ENCODE measurements at places on chromosomes 13 and 19. TPM values are rescaled to one million over a fixed set of nuclear protein-coding genes. Genes with fewer than 3 reads are reported as not detected.

The CCDC8 gene
- total RNA-seq, result 17.5 TPM

The ZNF808 gene
- 16.1 TPM for total RNA-seq

The SBSN gene
- 0.77 TPM for total RNA-seq

The ZNF99 gene
- under 0.01 TPM for total RNA-seq

The ELAVL3 gene
- total RNA-seq, result not detected

The ZNF135 gene
- 0.83 TPM for total RNA-seq

The SPINT2 gene
- total RNA-seq, result 0.46 TPM

The KIRREL2 gene
- not detected for total RNA-seq

The EBI3 gene
- 0.11 TPM for total RNA-seq

The ZNF793 gene
- 1.6 TPM for total RNA-seq

The SULT2A1 gene
- total RNA-seq, result not detected

The FFAR3 gene
- total RNA-seq, result not detected

DNA sequence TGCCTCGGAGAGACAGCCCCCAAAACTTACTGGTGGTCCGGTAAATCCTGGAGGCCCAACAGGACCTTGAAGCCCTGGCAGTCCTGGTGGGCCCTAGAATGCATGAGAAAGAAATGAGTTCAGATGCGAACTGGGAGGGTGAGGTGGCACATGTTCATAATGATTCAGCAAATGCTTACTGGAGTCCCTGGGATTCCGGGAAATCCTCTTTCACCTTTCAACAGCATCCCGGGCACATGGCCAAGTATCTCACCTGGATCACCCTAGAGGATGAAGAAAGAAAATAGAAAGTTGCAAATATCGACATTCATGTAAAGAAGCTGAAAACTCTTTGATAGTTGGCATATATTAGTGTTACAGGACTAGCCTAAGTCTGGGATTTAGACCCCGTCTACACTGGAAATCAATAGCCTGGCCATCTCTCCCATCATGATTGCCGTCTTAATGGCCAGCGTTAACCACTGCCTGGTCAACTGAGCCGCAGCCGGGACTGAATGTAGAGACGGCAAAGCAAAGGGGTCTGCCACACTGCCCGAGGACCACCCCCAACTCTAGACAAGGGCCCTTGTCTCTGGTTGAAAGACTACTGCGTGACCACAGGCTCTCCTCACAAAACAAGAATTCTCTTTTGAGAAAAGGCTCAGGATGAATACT is 96.9 kb downstream of the COL4A1 start:
- no peak for DNase-seq

DNA sequence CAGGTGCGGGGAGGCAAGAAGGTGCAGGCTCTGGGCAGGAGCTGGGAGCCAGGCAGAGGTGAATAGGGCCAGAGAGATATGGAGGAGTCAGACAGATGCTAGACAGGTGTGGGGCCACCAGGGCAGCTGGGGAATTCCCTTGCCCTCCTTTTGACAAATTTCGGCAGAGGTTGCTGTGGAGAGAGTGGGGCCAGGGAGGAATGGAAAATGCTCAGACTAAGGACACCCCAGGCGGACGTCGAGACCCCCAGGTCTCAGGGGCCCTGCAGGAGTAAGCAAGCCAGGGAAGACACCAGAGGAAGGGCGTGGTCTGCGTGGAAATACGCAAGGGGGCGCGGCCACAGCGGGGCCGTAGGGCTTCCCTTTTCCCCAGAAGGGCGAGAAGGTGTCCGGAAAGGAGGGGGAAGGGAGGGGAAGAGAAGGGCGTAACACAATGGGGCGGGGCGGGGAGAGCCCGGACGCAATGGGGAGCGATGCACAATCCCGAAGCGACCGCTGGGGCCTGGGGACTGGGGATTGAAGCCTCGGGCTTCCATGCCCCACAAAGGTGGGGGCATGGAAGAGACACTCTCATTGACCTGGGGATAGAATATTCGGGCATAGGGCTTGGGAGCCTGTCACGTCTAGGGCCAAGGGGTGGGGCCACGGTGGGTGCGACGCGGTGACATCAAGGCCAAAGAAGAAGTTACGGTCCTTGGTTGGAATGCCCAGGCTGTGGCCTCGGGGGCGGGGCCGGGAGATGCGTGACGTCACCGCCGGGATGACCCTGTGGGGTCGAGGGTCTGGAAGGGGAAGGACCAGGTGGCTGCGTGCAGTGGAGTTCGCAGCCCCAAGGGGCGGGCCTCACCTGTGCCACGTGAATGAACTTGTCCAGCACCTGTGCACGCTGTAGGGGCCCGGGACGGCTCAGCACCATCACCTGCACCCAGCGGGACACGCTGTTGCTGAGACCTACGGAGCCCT is 8.2 kb downstream of the RASGRP4 start:
- DNase-seq, result no peak

DNA sequence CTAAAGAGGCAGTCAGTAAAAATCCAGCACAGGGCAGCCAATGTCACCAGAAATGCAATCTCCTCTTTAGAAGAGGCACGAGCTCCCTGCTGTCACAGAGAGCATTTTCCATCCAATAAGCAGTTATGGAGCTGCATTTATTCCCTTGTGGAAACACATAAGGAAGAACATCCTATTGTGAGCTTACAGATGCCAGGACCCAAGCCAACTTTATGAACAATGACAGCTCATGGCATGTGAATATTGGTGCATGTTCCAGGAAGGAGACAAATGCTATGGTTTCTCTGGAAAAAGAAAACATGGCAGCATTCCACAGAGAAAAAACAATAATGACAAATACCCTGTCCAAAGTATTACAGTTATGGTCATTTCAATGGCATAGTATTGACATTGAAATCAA is 955.6 kb downstream of the UQCRFS1 start:
- no peak for DNase-seq

DNA sequence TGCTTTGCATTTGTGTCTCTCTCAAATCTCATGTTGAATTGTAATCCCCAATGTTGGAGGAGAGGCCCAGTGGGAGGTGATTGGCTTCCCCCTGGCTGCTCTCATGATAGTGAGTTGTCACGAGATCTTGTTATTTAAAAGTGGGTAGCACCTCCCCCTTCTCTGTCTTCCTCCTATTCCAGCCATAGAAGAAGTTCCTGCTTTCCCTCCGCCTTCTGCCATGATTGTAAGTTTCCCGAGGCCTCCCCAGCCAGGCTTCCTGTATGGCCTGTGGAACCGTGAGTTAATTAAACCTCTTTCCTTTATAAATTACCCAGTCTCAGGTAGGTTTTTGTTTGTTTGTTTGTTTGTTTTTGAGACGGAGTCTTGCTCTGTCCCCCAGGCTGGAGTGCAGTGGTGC is 3.8 kb downstream of the LILRA4 start:
- DNase-seq, result no peak

DNA sequence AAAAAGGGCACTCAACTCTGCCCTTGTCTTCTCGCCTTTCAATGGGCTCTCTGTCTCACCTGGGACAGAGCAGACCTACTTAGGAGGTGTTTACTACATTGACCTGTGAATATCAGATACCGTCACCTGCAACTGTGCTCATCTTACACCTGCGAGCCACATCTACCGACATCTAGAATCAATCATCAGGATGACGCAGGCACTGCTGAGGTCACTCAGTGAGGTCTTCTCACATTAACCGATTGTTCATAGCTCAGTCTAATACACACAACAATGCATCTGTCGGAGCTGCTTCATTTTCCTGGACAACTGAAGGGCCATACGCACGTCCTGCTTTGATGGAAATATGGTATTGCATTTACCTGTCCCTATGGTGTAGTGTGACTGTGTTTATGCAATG is 211.9 kb downstream of the FGF9 start:
- DNase-seq, result no peak

DNA sequence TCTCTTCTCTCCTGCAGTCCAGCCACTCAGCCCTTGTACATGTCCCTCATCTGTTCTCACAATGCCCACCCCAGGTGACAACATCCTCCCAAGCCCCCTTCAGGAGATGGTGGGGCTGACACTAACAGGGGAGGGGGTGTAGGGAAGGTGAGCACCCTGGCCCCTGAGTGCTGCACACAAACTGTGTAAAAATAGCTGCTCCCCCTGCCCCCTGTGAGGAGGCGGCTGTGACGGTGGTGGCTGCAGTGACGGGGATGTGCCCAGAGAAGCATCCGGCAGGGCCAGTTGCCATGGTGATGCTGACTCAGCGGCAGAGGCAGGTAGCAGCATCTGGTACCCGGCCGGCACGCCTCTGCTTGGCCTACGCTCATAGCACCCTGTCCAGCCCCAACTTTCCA is 13.0 kb upstream of the JUND start:
- no peak for DNase-seq

GRCh38 chr13:41905600-41906254 is 55.2 kb downstream of the VWA8 start:
- DNase-seq, result peak; percentile 42
